ENCODE measurements at places on chromosomes 1 and 21.

- no peak for DNase-seq
Observed at GRCh38 chr1:145953861-145954260, 4.0 kb downstream of the LIX1L start.

DNA sequence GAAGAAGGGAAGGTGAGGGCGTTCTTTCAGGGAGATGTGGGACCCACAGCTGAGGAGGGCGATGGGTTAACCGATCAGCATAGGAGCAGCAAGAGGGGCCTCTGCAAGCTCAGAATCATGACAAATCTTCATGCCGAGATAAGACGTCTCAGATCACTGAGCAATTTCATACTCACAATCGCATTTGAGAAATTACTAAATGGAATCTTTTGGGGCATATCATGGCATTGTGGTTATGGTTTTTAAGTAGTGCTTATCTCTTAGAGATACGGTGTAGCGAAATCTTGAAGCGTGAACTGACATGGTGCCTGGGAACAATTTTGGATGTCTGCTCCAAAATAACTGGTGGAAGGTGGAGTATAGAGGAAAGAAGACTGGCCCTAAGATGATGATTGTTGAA, 6.2 kb downstream of the TNNT2 start:
- DNase-seq, result no peak

DNA sequence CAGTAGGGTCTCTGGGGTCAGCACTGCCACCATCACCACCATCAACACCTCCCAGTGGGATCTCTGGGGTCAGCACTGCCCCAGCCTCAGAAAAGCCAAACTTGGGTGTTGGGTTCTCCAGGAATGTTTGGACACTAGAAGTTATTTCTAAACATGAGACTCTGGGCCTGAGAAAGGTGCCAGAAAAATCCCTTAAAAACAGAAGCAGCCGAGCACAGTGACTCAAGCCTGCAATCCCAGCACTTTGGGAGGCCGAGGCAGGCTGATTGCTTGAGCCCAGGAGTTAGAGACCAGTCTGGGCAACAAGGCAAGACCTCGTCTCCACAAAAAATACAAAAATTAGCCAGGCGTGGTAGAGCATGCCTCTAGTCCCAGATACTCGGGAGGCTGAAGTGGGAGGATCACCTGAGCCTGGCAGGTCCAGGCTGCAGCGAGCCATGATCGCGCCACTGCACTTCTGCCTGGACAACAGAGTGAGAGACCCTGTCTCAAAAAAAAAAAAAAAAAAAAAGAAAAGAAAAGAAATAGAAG, 470 bp downstream of the PTAFR start:
- no peak for DNase-seq

- DNase-seq, result no peak
Observed at GRCh38 chr21:17257784-17258183, 255.1 kb upstream of the CXADR start.

- peak; percentile 41 for DNase-seq
Observed at GRCh38 chr1:52674497-52675384, 23.4 kb downstream of the COA7 start.

DNA sequence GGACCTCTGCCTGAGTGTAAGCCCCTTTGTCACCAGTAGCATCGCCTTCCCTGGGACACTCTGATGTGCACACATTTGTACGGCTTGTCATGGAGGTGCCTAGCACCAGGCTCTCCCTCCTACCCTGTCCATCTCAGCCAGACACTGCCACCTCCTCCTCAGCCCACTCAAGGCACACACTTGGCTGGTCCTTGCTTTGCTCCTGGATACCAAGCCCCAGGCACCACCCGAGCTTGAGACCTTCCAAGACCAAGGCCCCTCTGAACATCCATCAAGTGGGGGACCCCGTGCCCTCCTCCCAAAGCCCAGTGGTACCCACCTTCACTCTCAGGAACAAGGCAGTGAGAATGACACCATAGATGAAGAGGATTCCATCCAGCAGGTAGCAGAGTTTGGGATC, 78.0 kb downstream of the CD247 start:
- no peak for DNase-seq

DNA sequence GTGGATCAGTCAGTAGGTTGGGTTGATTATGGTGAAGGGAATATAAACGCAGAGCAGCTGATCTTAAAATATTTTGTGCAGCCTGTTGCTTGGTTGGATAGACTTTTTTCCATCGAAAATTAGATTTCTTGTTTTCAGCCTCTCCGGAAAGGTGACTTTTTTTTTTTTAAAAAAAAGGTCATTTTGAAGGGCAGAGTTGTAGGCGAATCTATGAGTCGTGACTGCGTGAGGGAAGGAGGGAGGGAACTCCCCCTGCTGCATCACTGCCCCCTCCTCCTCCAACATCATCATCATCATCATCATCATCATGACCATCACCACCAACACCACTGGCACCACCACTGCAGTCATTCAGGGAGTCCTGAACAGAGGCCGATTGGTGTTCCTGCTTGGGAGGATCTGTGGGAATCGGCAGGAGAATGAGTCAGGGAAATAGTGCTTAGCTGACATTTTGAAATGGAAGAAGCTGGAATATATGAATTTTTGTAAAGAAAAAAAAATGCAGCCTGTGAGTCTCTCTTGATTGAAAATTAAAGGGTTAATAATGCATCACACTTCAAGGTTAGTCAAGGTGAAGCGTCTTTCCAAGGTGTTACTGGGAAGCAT, 1.2 kb downstream of the ATP1B1 start:
- DNase-seq, result peak; percentile 44

GRCh38 chr1:53341961-53342707, 14.3 kb upstream of the LRP8 start:
- no peak for DNase-seq

GRCh38 chr1:78250201-78250600, 204.4 kb downstream of the GIPC2 start:
- no peak for DNase-seq

DNA sequence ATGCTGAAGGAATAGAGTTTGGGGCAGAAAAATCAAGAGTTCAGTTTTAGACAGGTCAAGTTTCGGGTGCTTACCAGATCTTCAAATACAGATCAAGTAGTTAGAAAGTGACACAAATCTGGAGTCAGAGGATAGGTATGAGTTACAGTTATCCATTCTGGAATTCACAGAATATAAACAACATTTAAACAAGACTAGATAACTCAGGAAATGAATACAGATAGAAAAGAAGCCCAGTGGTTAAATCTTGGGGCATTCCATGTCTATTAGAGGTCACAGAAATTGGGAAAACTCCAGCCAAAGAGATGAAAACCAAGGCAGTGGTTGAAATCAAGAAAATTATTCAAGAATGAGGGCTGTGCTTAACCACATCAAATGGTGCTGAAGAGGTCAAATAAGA, 187.0 kb upstream of the HP1BP3 start:
- peak; percentile 58 for DNase-seq

- no peak for DNase-seq
Observed at GRCh38 chr1:157124855-157125254, 13.3 kb downstream of the ETV3 start.

- no peak for DNase-seq
Observed at GRCh38 chr1:194194724-194195123, 1008.3 kb upstream of the B3GALT2 start.

GRCh38 chr1:25031601-25031965, 101.5 kb upstream of the RUNX3 start:
- no peak for DNase-seq

- no peak for DNase-seq
Observed at GRCh38 chr1:2874607-2875480, 73.4 kb upstream of the TTC34 start.

GRCh38 chr1:198481661-198482060, 58.8 kb downstream of the ATP6V1G3 start:
- DNase-seq, result no peak

DNA sequence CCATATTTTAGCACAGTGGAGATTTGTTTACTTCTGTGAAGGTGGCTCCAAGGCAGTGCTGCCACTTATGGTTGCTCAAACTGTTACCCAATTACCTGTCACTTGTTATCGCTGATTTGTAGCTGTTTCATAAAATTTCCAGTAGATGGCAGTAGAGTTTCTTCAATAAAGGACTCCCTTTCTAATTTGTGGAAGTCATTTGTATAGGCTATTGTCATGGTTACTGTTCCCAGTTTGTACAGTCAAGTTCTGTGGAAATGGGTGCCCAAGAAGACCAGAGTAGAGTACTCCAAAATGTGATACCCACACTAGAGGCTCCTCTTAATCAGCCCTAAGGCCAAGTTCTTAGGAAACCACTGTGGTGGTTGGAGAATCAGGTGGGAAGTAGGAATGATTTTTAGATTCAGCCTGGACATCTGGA, 186.1 kb downstream of the CLEC20A start:
- peak; percentile 83 for DNase-seq

GRCh38 chr1:198619375-198620140, 19.3 kb upstream of the PTPRC start:
- no peak for DNase-seq

DNA sequence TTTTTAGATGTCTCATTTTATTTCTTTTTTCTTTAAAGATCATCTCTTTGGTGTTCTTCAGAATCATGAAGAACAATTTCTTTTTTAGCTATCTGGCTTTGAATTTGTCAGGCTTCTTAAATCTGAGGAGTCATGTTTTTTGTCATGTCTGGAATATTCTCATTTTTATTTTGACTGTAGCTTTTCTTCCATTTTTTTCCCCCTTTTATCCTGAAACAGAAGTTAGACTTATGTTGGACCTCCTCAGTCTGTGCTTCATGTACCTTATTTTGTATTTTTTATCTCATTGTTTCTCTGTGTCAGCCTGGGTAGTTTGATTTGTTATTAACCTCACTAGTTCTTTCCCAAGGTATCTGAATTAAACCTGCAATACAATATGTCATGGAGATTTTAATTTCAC, 319.2 kb upstream of the ADGRL4 start:
- no peak for DNase-seq

DNA sequence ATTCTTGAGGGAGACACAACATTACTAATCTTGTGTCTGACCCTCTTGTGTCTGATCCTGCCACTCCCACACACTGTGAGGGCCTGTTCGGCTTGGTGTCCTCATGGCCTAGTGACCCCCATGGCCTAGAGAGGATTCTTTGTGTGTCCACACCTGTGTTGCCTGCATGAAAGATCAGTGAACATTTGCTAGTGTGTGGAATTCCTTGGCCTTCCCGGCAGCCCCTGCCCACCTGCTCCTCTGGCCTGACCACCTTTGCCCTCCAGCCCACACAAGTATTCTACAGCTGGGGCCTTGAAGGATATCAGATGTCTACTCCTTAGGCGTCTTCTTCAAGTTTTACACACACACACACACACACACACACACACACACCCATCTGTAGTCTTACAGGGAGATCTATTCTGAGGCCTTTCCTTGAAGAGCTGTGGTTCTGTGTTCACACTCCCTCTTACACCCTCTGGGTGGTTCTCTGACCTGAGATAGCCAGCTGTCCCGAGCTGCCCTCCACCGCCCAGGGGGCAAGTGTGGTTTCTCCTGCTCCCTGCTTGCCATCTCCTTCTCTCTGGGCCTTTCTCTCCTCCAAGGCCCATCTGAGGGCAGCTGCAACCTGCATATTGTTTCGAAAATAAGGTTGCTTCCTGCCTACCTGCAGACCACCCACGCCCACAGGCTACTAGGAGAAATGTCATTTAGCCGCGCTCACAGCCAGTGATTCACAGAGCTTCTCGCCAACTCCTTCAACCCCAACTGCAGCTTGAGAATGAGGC, 45.4 kb downstream of the CD247 start:
- DNase-seq, result no peak

DNA sequence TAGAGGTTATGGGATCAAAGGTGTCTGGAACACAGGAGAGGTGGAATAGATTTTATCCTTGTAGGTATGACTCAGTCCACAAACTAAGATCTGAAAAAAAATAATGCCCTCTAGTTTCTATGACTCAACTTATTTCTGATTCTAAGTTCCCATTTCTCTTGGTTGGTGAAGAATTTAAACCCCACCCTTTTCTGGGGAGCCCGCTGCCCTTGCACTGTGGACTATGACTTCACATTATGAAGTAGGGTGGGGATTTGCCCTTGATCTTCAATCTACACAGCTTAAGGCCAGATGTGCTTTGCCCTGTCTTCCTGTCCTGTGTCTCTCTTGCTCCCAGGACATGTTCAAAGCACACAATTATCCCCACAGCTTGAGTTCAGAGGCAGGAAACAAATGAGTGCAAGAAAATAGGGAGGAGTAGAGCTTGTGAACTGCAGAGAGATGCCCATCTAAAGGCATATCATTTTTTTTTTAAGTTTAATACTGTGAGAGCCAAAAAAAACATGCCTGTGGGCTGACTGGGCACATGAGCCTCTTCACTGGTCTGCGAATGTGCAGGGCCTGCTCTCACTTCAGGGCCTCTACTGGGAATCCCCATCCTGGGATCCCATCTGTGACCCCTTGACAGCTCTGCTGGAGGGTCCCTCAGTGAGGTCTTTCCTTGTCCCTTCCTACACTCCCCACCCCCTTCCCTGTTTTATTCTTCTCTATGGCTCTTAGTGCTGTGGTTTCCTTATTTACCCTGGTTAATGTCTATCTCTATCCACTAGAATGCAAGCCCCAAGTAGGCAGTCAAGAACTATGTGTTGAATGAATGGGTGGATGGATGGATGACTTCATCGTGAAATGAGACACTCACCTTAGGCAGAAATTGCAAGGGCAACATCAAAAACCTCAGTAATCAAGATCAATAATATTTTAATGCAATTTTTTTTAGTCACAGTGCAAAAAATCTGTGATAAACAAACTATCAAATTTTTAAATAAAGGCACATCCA, 61.5 kb downstream of the CD58 start:
- DNase-seq, result peak; percentile 55

DNA sequence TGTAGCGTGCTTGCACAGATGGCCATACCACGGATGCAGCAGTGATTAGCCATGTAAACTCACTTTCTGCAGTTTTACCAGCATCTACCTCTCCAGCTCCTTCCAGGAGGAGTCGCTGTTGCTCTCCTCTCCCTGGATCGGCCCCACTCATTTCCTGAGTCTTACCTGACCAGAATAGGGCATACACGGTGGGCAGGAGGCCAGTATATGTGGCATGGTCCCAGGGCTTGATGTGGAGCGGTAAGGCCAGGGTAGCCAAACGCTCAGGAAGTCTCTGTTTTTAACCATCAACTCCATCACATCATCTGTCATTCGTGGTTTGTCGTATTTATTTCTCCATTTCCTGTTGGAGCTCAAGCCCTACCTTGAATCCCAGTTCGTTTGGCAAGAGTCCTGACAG, 163.4 kb upstream of the USP24 start:
- DNase-seq, result peak; percentile 34

GRCh38 chr1:31617916-31618746, 642 bp downstream of the HCRTR1 start:
- peak; percentile 40 for DNase-seq

- DNase-seq, result no peak
Observed at GRCh38 chr1:21937034-21937371, at the start of gene HSPG2. TSS of gene HSPG2 (minus strand) at chr1:21937310. CDS start at chr1:21937217, 93 bp downstream.

DNA sequence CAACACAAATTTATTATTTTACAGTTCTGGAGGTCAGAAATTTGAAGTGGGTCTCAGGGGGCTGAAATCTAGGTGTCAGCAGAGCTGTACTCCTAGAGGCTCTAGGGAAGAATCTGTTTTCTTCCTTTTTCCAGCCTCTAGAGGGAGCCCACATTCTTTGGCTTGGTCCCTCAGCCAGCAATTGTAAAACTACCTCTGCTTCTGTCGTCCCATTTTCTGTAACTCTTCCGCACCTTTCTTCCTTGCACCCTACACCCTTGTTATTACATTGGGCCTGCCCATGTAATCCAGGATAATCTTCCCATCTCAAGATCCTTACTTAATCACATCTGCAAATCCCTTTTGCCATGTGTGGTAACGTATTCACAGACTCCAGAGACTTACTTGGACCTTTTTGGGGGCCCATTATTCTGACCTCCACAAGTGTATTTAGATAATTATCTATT, 24.8 kb upstream of the THEM4 start:
- DNase-seq, result peak; percentile 66

Data from fibroblast of villous mesenchyme (primary cell).